ENCODE measurements at places on chromosomes 1 and 21. TPM values are rescaled to one million over a fixed set of nuclear protein-coding genes. Genes with fewer than 3 reads are reported as not detected.

- DNase-seq, result no peak
Observed at GRCh38 chr1:51329443-51330325, 678 bp downstream of the TTC39A start.

DNA sequence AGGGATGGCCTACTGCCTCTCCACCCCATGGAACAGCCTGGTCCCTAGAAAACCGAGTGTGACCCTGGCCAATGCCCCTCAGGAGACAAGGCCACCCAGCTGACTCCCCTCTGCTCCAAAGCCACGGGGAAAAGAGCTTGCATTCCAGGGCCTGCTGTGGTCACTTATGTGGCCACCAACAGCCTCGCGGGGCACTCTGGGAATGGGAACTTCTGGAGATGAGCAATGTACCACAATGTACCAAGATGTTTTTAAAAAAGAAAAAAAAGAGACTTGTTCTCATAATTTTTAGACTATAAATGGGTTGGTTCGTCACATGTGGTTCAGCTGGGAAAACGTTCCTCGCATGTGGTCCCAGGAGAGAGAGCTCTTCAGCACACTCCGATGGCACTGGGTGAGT is 62.8 kb downstream of the SLC66A1 start:
- no peak for DNase-seq

GRCh38 chr1:215631489-215631888 is 64.4 kb downstream of the KCTD3 start:
- no peak for DNase-seq

DNA sequence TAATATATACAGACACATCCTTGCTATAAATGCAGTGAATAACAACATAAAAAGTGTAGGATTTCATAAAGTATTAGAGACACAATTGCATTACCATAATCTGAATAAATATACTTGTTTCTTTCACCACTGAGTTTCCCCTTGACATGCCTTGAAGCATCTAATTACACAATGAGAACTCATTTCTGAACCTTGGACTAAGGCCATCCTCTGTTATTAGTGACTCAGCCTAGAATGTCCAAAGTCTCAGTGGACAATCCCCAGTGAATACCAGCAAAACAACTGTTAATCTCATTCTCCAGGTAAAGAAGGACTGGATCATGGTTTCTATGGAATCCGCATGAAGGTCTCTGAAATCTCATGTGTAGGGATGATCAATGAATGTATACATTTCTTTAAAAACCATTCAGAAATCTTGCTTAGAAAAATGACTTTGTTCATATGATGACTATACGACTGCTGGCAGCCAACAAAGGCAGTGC is at the start of gene OR2L5:
TSS of gene OR2L5 (plus strand) at position 432 of the 482 bp plus-strand sequence. CDS start 8,288 bp downstream, outside the sequence.
- no peak for DNase-seq

GRCh38 chr1:160629286-160630210 is 17.3 kb downstream of the SLAMF1 start:
- peak; percentile 55 for DNase-seq

- no peak for DNase-seq
Observed at GRCh38 chr1:232868793-232869491, 63.7 kb downstream of the MAP10 start.

GRCh38 chr1:165631342-165632151 is 513 bp downstream of the MGST3 start:
- DNase-seq, result peak; percentile 11

Gene CIART
- total RNA-seq, result 2.4 TPM

Gene DNAH14
- not detected for total RNA-seq

DNA sequence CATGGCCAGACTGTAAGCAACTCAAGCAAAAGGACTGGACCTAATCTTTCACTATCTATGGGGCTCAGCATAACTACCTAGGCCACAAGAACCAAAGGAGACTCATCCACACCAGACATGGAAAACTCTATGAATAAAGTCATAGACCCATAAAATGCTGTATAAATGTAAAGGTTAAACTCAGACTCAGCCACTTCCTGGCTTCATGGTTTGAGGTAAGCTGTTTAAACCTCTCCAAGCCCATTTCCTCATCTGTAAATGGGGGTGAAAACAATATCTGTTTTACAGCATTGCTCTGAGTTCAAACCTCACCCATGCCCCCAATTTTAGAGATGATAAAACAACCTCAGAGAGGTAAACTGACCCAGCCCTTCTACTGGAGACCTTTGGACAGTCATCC is 4.0 kb upstream of the SMIM12 start:
- DNase-seq, result peak; percentile 32
